ENCODE measurements at places on chromosomes 4 and X.

DNA sequence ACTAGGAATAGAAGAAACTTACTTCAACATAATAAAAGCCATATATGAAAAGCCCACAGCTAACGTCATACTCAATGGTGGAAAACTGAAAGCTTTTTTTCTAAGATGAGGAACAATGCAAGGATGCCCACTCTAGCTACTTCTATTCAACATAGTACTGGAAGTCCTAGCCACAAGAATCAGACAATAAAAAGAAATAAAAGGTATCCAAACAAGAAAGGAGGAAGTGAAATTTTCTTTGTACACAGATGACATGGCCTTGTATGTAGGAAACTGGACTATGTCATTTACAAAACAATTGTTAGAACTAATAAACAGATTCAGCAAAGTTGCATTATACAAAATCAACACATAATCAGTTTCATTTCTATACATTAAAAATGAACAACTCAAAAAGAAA is 25.5 kb upstream of the NXT2 start:
- no peak for DNase-seq

DNA sequence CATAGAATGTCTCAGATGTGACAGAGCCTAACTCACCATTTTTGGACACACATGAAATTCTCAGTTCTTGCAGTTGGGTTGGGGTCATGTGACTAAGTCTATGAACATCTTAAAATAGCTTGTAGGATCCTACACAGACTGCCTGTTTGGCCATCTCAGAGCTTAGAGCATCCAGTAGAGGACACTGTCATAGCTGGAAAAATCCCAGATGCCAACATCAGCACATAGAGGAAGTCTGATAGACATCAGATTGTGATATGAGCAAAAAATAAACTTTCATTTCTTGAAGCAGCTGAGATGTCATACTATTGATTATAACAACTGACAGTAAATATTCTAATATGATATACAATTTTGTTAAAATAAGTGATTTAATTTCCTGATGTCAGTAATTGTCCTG is 207.1 kb downstream of the TRAM1L1 start:
- DNase-seq = no peak

DNA sequence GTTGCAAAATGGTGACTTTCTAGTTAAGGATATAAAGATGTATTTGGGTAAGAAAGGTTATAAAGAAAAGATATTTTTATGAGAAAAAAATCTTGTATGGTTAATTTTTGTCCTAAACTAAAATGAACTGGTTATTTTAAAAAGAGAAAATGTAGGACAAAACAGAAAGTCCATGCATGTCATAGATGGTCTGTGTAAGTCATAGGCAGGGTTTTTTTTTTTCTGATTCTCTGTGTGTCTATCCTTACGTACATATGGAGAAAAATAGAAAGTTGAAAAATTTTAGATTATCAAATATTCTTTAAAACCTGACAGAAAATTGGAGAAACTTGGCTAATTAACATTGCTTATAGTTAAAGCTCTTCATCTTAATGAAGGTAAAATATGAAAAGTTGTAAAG is 493.4 kb downstream of the IQCM start:
- DNase-seq = no peak

DNA sequence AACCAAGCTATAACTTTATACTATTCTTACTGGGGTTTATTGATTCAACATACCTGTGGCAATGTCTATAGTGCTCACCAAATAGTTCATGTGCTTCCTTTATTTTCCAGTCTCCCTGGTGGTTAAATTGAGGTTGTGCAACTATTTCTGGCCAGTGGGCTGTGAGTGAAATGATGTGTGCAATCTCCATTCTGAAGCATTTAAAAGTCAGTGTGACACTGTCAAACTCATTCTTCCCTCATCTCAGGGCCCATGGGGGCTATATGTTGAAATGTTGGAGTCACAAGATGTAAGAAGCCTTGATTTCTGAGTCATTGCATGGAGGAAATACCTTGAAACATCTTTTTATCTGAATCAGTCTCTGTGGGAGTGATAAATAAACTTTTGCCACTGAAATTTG is 414.3 kb upstream of the RPS6KA3 start:
- DNase-seq = no peak

- DNase-seq = no peak
These were observed 15.0 kb downstream of the TLR7 start for GRCh38 chrX:12881914-12882313.

- DNase-seq = peak; percentile 43
These were observed 915 bp upstream of the RAB33B start for GRCh38 chr4:139453041-139453370.

DNA sequence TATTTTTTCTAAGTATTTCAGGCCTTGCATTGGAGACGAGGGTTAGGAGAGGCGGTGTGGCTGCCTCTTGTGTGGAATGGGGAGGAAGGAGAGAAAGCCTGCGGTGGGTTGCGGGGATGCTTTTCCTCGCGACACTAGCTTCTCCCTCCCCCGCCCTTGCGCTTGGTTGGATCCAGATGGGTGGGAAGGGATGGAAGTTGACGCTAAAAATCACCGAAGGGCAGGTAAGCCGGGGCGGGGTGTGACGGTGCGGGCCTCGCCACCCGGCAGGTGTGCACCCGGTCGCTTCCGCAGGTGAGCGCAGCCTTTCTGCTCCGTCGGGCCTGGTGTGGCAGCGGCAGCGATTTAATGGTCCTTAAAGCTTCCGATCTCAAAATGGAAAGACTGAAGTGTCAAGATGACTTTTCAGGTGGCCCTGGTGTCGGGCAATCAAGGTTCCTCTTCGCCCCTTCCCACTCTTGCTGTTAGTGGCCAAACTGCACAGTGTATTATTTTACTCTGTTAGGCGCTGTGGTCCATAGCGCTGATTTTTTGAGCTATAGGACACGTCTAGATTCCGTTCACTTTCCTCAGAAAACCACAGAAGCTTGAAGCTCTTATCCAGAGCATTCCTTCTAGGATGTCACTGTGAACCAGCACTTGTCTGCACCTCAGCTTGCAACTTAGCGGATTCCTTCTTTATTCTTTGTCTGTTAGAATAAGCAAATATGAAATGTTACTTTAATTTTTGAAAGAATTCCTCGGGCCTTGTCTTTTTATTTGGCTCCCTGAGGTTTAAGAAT is 765 bp downstream of the ENOPH1 start:
- peak; percentile 17 for DNase-seq

- DNase-seq = no peak
These were observed 74.0 kb downstream of the GALNT7 start for GRCh38 chr4:173242466-173243250.

GRCh38 chr4:73822812-73823504 is 13.5 kb upstream of the CXCL6 start:
- no peak for DNase-seq

DNA sequence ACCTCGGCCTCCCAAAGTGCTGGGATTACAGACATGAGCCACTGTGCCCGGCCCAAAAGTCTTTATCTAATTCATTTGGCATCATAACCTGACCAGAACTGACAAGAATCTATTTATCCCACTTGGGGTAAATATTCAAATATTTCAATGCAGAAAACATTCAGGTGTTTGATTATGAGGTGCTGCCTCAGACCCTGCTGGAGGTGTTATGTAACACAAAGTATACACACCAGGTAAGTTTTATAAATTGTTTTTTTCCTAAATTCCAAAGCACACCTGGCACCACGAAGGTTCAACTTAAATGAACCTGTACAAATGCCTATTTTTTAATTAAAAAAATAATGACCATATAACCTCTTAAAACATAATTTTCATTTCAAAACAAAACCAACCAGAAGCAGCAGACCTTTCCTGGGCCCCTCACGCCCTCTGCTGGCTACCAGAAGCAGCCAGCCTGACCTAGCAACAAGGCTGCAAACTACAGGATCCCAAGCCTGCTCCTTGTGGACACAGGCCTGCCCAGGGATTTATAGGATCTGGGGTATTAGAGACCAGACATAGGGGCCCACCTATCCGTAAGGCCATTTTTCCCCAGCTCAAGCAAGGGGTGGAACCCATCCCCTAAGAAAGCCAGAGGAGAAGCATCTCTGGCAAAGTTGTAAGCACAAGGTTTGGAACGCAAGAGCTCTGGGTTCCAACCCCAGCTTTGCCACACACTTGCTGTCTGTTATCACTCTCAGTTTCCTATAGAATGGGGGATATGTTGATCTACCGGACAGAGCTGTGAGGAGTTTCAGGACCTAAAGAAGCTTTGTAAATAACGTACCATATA is 11.7 kb downstream of the OTUD5 start:
- DNase-seq = no peak

- peak; percentile 24 for DNase-seq
These were observed 91.4 kb downstream of the BCOR start for GRCh38 chrX:40006106-40007017.

DNA sequence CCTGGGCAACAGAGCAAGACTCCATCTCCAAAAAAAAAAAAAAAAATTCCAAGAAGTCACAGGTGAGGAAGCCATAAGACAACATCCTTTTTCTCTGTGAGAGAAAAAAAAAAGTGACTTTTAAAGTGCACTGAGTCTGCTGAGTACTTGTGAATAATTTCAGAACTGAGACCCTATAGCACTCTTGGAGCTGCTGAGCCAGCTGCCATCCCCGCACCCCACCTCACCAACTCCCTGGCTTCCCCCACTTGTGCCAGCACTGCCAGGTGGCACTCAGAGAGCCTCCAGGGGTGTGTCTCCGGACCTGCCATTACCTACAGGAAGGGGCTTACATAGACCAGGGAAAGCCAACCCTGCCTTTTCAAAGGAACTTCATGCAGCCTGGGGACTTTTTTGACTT is 39.2 kb upstream of the HS3ST1 start:
- DNase-seq = no peak

DNA sequence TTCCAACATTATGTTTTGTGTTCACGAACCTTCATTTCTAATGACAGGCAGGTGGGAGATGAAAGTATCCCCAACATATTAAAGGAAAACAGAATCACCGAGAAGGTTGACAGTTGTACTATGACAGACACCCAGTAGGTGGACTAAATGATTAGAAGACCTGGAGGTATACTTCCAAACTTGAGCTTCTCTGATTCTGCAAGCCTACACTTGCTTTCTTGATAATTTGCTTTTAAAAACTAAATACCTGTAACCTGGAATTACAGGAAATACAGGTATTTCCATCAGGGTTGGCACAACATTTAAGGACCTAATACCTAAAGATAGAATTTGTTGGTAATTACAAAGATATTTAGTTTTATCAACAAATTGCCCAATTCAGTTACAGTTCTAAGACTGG is 43.4 kb downstream of the C4orf51 start:
- DNase-seq = no peak

- no peak for DNase-seq
These were observed 39.7 kb downstream of the CORIN start for GRCh38 chr4:47798165-47798564.

DNA sequence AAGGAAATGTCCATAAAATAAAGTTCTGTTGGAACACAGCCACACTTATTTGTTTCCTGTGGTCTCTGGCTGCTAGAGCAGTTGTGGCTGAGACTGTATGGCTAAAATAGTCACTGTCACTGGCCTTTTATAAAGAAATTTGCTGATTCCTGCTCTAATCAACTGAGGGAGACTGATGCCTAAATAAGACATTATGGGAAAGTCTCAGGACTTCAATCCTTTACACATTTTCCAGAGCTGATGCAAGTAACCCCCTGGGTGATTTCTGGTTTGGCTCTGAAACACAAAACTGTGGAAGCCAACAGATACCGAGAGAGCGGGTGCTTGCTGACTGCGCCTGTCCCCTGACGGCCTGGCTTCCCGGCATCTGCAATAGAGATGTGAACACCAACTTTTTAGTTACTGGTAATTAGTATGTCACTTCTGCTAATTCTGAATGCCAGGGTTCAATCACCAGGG is 64.0 kb downstream of the POLR2B start:
- no peak for DNase-seq

DNA sequence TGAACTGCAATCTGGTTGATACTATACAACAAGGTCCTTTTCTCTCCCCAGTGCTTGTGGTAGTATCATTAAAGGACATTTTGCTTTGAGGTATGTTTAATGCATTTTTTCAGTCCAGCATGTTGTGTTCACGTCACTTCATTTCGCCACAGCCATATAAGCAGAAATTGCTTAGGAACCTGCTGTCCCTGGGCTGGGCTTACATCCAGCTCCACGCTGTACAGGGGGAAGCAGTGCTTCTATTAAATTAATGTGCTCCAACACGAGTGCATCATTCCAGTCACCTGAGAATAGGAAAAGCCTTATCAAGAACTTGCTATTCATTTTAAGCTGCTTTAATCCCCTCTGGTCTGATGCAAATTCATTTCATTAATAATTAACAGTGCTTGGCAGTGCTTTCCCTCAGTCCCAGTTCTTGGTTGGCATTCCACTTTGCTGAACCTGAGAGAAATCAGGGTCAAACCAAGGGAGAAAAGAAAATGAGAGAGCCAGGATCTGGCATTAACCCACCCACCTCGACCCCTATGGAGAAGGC is 47.4 kb upstream of the PTCHD1 start:
- no peak for DNase-seq

GRCh38 chrX:42459735-42460134 is 318.2 kb downstream of the PPP1R2C start:
- DNase-seq = no peak

GRCh38 chr4:181661090-181661489 is 582.1 kb upstream of the TENM3 start:
- DNase-seq = no peak

DNA sequence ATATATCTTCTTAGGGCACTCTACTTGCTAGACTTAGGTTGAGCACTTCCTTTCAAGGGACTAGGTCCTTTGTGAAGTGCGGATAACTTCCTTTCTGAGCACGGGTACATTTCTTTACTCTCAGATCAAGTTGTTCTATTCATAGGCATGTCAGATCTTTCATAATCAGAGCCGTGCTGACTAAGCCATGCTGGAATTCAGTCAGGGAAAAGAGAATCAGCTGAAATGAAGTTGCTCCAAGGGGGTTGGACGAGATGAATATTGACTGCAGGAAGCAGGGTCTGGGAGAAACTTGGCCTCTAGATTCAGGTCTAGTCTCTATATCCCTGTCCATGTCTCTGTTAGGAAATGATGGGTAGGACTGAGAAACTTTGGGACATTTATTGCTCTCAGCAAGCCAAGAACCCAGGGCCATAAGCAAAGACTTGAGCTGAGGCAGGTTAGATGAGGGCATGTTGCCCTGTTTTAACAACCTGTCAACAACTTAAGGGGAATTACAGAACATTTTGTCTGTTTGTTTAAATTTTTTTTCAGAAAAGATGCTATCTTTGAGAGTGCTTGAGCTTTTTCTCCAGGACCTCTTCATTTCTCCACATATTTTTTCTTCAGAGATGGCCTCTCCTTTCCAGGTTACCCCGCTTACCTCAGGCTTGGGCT is 28.3 kb downstream of the AREG start:
- no peak for DNase-seq

- no peak for DNase-seq
These were observed 108.8 kb downstream of the TMA16 start for GRCh38 chr4:163603257-163603656.

- DNase-seq = no peak
These were observed 64.8 kb downstream of the NCAPG start for GRCh38 chr4:17875402-17876070.

- DNase-seq = no peak
These were observed 40.5 kb downstream of the MAPK10 start for GRCh38 chr4:86319390-86319789.

Data from stimulated activated CD4-positive, alpha-beta T cell treated with anti-CD3 and anti-CD28 coated beads, Interleukin-12 subunit alpha, Interleukin-12 subunit beta, amount 100 ng/mL, for 24 hours (primary cell).